ENCODE measurements at places on chromosomes 2 and 18.
A peak's percentile ranks its signal among the peaks of the same experiment; 100 is the strongest.

DNA sequence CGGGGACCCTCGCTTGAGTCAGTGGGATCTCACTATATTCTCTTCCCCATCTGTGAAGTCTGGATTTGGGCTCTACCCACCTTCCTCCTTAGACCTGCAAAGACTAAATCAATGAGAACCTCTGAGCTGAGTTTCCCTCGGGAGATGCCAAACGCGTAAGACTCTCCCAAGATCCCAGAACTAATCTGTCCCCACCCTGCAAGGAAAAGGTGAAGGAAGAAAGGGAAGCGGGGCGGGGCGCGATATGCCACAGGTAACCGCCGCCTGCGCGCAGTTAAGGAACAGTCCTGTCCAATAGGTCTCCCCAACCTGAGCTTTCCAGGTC lies 780 bp downstream of the SRD5A2 start:
- DNase-seq: no peak

GRCh38 chr2:144526831-144527230 lies 6.9 kb upstream of the ZEB2 start:
- no peak for DNase-seq

DNA sequence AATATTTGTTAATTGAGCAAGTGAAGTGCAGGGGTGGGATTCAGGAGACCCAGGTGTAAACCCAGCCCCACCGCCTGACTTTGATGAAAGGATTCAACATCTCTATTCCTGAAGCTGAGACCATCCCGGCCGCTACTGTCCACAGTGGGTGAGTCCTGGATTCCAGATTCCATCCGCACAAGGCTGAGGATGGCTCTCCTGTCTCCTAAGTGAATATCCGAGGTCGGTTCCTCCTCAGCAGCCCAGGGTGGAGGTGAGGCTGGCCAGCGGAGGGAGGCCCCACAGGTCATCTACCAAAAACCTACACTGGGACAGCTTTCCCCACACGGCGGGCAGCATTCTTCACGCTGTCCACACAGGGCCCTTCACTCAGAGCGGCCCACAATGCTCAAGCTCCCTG lies 57.6 kb downstream of the ACKR3 start:
- no peak for DNase-seq

DNA sequence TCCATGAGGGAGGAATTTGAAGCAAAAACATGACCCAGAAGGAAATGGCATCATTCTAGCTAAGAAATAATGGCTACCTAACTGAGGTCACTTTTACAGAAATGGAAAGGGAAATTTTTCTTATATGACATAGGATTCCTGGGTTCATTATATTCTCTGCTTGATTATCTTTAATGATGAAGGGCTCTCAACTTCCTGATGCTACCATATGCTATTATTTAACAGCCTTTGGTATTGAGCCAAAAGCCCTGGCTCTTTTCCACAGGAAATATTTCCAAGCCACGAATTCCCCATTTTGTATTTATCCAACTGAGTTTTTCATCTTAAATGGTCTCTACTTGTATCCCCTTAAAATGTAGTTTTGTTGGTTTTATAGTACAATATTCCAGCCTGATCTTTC lies 63.2 kb upstream of the NPAS2 start:
- no peak for DNase-seq

DNA sequence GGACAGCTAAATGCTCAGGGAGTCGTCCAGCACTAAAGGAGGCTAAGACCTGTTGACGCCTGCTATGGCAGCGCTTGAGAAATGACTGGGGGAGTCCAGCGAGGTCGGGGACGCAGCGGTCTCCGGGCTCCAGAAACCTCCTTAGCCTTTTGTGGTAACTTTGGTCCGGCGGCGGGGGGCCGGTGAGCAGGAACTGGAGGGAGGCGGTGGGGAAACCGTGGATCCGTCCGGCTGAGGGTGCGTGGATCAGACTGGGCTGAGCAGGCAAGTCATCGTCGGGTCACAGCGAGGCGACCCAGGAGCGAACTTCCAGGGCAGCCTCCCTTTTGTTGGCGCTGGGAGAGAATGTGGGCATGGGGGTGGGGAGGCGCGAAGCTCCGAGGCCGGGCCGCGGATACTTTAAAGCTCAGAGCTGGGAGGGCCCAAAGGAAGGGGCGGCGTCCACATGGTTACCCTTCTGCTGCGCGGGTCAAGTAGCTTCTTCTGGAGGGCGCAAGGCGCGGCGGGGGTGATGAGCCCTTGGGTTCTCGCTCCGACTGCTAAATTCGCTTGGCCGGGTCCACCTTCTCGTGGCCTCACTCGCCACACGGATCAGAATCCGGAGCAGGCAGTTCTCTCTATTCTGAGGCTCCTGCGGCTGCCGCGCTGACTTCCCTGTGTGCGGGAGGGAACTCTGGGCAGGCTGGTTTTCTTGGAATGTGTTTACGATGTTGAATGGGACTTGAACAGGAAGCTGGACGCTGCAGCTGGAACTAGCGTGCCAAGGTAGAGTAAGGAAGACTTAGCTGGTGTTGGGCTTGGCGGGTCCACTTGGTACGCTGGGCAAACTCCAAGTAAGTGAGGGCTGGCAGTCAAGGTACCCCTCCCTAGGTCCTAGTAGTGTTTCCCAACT lies 920 bp downstream of the GULP1 start:
- peak; percentile 78 for DNase-seq

DNA sequence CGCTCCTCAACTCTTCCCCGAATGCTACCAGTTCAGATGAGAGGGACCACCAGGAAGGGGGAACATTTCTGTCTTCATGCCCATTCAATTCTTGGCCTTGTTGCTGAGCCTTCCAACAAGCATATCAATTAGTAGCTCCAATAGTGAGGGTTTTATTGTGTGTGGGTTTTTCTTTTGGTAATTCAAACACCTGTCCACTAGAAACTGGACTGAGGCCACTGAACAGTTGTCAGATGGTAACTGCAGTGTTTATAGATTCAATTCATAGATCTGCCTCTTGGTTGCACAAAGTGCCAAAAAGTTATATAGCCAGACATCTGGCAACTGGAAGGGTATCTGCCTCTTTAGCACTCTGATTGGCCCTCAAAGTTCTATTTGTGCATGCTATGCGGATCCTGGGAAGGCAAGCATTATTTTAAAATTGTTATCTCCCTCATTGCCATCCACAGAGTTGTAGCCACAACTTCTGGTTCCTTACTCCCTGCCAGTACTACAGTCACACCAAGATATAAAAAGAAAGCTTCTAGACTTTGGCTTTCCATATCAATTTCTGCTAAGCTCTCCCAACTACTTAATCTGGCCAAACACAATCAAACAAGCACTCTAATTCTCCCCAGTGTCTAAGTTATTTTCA lies 83.3 kb upstream of the ZNF521 start:
- DNase-seq: no peak

DNA sequence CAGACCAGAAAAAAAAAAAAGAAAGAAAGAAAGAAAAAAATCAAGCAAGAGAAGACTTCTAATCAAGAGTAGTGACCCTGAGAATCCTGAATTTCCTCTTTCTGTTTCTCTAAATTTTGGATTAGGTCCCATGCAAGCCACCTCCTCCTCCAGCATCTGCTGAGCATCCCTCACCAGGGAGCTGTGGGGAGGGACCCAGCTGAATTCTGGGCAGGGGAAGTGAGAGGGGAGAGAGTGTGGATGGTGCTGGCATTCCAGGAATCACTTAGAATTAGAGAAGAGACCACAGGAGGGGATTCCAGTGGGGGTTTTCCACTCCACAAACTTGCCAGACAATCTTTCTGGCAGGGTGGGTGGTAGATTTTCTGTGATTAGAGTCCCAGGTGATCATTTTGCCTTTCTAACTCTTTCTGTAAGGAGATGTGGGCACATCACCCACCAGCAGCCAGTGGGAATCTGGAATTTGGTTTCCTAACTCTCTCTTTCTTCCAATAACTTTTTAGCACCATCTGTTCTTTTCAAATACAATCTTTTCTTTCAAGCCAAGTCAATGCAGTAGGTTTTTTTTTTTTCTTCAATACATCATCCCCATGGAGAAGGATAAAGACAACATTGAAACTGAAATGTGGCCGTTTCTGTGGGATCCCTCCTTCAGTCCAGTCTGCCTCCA lies 279.2 kb downstream of the CLIP4 start:
- no peak for DNase-seq

DNA sequence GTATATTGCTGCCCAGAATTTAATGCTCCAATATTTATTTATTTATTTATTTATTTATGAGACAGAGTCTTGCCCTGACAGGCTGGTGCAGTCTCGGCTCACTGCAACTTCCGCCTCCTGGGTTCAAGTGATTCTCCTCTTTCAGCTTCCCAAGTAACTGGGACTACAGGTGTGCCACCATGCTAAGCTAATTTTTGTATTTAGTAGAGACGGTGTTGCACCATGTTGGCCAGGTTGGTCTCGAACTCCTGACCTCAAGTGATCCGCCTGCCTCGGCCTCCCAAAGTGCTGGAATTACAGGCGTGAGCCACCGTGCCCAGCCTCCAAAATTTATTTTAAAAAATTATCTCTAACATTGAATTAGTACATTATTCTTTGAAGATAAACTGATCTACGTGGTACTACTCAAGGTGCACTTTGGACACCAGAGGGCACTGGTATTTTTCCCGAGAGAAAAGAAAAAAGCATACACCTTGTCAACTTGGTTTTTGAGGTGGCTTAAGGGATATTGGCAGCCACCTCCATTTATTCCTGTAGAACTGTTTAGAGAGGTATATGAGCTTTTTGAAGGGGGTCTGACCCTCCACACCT lies 1.4 kb upstream of the IDH1 start:
- no peak for DNase-seq

DNA sequence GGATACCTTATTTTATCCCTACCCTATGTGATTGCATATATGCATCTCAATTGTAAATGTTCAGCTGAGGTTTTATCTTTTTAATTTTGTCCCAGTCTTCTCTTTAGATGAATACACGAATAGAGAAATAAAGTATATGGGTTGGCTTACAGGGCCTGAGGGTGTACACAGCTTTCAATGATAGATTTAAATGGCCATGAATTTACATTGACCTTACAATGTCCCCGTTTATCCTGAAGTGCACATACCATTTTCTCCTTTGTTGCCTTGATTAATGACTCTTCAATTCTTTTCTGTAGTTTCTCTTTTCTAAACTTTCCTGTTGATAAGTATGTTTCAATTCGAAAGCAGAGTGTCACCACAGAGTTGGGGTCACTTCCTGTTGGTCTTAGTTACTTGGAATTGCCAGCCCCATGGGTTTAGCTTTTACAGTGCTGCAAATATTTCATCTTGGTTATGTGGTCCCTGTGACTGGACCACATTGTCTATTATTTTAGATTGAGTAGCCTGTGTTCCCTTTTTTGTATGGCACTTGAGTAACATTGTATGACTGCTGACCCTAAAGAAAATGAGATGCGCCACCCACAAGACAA lies 1616.3 kb upstream of the ACVR2A start:
- DNase-seq: no peak

GRCh38 chr18:10264260-10264659 lies 190.2 kb upstream of the APCDD1 start:
- no peak for DNase-seq

DNA sequence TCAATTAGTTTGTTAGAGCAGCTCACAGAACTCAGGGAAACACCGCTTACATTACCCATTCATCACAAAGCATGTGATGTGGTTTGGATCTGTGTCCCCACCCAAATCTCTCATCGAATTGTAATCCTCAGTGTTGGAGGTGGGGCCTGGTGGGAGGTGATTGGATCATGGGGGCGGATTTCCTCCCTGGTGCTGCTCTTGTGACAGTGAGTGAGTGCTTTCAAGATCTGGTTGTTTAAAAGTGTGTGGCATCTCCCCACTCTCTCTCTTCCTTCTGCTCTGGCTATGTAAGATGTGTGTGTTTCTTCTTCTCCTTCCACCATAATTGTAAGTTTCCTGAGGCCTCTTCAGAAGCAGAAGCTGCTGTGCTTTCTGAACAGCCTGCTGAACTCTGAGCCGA lies 63.5 kb upstream of the AGPS start:
- no peak for DNase-seq

- no peak for DNase-seq
Measured at GRCh38 chr2:43050866-43051265, 175.5 kb downstream of the ZFP36L2 start.

GRCh38 chr2:234292205-234292961 lies 204.5 kb downstream of the ARL4C start:
- DNase-seq: no peak

GRCh38 chr2:134461511-134461910 lies 207.6 kb downstream of the MGAT5 start:
- DNase-seq: no peak

GRCh38 chr2:239315308-239315707 lies 85.5 kb downstream of the HDAC4 start:
- no peak for DNase-seq

DNA sequence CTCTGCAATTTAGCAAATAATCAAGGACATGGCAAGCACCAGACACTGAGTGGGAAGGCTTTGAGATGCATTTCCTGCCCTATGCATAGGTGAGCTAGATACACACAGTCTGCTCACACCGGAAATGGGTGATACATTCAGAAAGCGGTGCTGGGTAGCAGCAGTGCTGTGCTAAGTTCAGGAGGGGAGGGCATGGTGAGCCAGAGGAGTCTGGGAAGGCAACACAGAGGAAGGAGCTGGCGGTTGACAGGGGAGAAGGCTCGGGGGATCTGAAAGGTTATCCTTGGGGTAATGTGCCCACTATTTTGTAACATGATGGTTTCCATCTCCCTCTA lies 57.4 kb upstream of the EPAS1 start:
- DNase-seq: no peak

GRCh38 chr2:212451786-212452231 lies 86.8 kb downstream of the ERBB4 start:
- DNase-seq: no peak

DNA sequence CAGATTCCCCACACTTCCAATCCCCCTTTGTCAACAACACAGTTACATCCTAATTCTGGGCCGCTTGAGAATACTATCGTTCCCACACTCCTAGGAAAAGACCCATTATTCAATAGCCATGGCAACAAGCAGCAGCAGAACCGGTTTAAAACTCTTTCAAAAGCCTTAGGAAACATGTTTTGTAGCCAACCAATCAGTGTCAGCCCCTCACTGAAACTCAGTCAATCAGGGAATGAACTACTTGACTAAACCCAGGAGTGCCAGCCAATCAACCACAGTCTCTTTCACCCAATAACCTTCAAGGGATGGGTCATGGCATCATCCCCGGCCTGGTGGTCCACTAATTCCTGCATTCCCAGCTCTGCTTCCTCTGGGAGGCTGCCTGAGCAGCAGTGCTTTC lies 204.8 kb upstream of the HS6ST1 start:
- DNase-seq: no peak

All from colonic mucosa (tissue), 4 donors.